Aortic smooth muscle cell (primary cell): ENCODE measurements at places on chromosomes 3 and 15. TPM values are rescaled to one million over a fixed set of nuclear protein-coding genes. Genes with fewer than 3 reads are reported as not detected.

Gene HRH1
- 13.9 and 15.3 TPM in 2 replicates for total RNA-seq

Gene OSTN
- 0.87 and 0.92 TPM in 2 replicates for total RNA-seq

Gene C15orf62
- under 0.01 and 0.06 TPM in 2 replicates for total RNA-seq

Gene GRAMD1C
- 12.6 and 21.1 TPM in 2 replicates for total RNA-seq

Gene MITF
- 4.2 and 5.4 TPM in 2 replicates for total RNA-seq

Gene SERPINI2
- not detected in 2 replicates for total RNA-seq

Gene ZNF660
- 1.1 and 1.5 TPM in 2 replicates for total RNA-seq

Gene NOX5
- 0.13 and 0.19 TPM in 2 replicates for total RNA-seq

Gene FOXL2NB
- not detected in 2 replicates for total RNA-seq

Gene LMAN1L
- total RNA-seq: 0.13 and 0.25 TPM in 2 replicates

Gene LNP1
- 5.0 and 7.3 TPM in 2 replicates for total RNA-seq

Gene SV2B
- 0.13 TPM in 1 of 2 replicates, not detected in the other for total RNA-seq

Gene GOLGA6D
- not detected in 2 replicates for total RNA-seq

Gene FGF7
- total RNA-seq: 14.1 and 17.7 TPM in 2 replicates

Gene SCAANT1
- total RNA-seq: not detected in 2 replicates

Gene P3H2
- total RNA-seq: 1.1 and 1.7 TPM in 2 replicates

Gene CLDN1
- not detected in 2 replicates for total RNA-seq

Gene CASR
- not detected in 2 replicates for total RNA-seq

Gene ZPLD1
- total RNA-seq: 0.19 and 0.26 TPM in 2 replicates

Gene ZNF592
- 3.3 and 4.9 TPM in 2 replicates for total RNA-seq

Gene MYO5A
- total RNA-seq: 76.2 and 94.8 TPM in 2 replicates

Gene CEP19
- total RNA-seq: 3.3 and 3.7 TPM in 2 replicates

Gene KCNAB1
- 1.9 and 6.6 TPM in 2 replicates for total RNA-seq

Gene LRRC31
- not detected in 2 replicates for total RNA-seq

Gene PLCH1
- total RNA-seq: 0.06 and 0.13 TPM in 2 replicates

Gene ULK3
- 13.1 and 15.3 TPM in 2 replicates for total RNA-seq

Gene ABI3BP
- 17.7 and 48.1 TPM in 2 replicates for total RNA-seq

Gene SENP5
- total RNA-seq: 42.0 and 42.8 TPM in 2 replicates

Gene THPO
- total RNA-seq: 0.13 TPM in 1 of 2 replicates, not detected in the other

Gene CD200R1L
- total RNA-seq: not detected in 2 replicates

Gene SI
- total RNA-seq: not detected in 2 replicates

Gene TUSC7
- total RNA-seq: not detected in 2 replicates

Gene USP50
- 0.31 and 0.40 TPM in 2 replicates for total RNA-seq

Gene ANKUB1
- not detected in 2 replicates for total RNA-seq

Gene EFHB
- total RNA-seq: 0.13 and 0.68 TPM in 2 replicates

Gene LTK
- 0.12 and 0.13 TPM in 2 replicates for total RNA-seq

Gene GNL3
- total RNA-seq: 100 and 106 TPM in 2 replicates

Gene TPRG1
- 0.31 and 0.40 TPM in 2 replicates for total RNA-seq

Gene FURIN
- 67.9 and 89.2 TPM in 2 replicates for total RNA-seq

Gene LMCD1
- total RNA-seq: 21.3 and 61.6 TPM in 2 replicates

Gene MME
- 22.7 and 35.8 TPM in 2 replicates for total RNA-seq

Gene NME9
- total RNA-seq: not detected in 2 replicates

Gene CLDN18
- total RNA-seq: not detected in 2 replicates

Gene CATSPER2
- total RNA-seq: 0.53 and 0.75 TPM in 2 replicates

Gene TNNC1
- 1.3 and 2.7 TPM in 2 replicates for total RNA-seq

Gene FBN1
- 1,256 and 1,495 TPM in 2 replicates for total RNA-seq

Gene FSIP1
- total RNA-seq: 1.2 and 1.5 TPM in 2 replicates

Gene GPR149
- not detected in 2 replicates for total RNA-seq

Gene OXSR1
- 32.8 and 37.1 TPM in 2 replicates for total RNA-seq

Gene GOLIM4
- 203 and 243 TPM in 2 replicates for total RNA-seq

Gene MCTP2
- 0.50 and 1.2 TPM in 2 replicates for total RNA-seq

Gene MESP2
- 0.25 and 0.53 TPM in 2 replicates for total RNA-seq

Gene ALS2CL
- total RNA-seq: 1.7 and 3.2 TPM in 2 replicates
